Stimulated activated CD4-positive, alpha-beta T cell treated with anti-CD3 and anti-CD28 coated beads, Interleukin-4, amount 100 ng/mL, for 1 hour (primary cell): ENCODE measurements at places on chromosomes 6 and 20.

- peak; percentile 64 for DNase-seq
These were observed 25.1 kb downstream of the MYBL2 start for GRCh38 chr20:43691928-43692524.

- DNase-seq, result no peak
These were observed 983.5 kb upstream of the FLRT3 start for GRCh38 chr20:15320941-15321340.

DNA sequence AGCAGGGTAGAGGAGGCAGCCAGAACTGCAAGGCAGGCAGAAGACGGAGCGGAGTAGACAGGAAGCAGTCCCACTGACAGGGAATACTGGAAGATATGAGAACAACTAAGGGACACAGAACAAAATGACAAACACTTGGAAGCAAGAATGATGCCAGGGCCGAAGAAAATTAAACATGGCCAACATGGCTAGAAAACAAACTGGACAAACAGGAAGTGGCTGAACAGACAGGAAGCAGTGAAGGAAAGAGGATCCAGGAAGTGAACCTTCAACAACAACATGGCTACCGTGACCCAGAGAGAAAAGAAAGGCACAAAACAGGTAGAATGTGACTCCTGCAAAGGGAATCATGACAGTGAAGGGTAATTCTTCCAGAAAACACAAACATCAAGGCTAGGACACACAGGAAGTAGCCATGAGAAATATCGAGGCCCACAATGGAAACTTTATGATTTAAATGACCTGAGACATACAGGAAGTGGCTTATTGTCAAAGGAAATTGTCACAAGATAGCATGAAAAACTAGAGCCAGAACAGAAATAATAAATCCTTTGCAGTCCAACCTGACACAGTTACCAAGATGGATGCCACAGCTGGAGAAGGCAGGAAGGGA, 9.1 kb downstream of the COL11A2 start:
- no peak for DNase-seq

GRCh38 chr6:86856379-86856778, 80.9 kb upstream of the HTR1E start:
- no peak for DNase-seq

- no peak for DNase-seq
These were observed 142.1 kb upstream of the SHLD1 start for GRCh38 chr20:5608104-5608441.
